ENCODE measurements at places on chromosomes 2 and 18. TPM values are rescaled to one million over a fixed set of nuclear protein-coding genes. Genes with fewer than 3 reads are reported as not detected.

ACTG2 gene
- polyA plus RNA-seq = not detected

LYG2 gene
- polyA plus RNA-seq = not detected

KIAA2012 gene
- not detected for polyA plus RNA-seq

SNORC gene
- polyA plus RNA-seq = not detected

EVA1A gene
- not detected for polyA plus RNA-seq

PAX8 gene
- polyA plus RNA-seq = 0.80 TPM

SIX3 gene
- not detected for polyA plus RNA-seq

RAB17 gene
- polyA plus RNA-seq = not detected

LYPD6 gene
- not detected for polyA plus RNA-seq

RAX gene
- polyA plus RNA-seq = not detected

RESP18 gene
- not detected for polyA plus RNA-seq

SLC4A5 gene
- polyA plus RNA-seq = 0.25 TPM

SMAD4 gene
- 95.4 TPM for polyA plus RNA-seq

WNT10A gene
- 8.1 TPM for polyA plus RNA-seq

All from CD4-positive, alpha-beta memory T cell (primary cell).